ENCODE measurements at places on chromosomes 6 and 20.

- no peak for DNase-seq
These were observed 20.8 kb downstream of the FOXP4 start for GRCh38 chr6:41566961-41567360.

DNA sequence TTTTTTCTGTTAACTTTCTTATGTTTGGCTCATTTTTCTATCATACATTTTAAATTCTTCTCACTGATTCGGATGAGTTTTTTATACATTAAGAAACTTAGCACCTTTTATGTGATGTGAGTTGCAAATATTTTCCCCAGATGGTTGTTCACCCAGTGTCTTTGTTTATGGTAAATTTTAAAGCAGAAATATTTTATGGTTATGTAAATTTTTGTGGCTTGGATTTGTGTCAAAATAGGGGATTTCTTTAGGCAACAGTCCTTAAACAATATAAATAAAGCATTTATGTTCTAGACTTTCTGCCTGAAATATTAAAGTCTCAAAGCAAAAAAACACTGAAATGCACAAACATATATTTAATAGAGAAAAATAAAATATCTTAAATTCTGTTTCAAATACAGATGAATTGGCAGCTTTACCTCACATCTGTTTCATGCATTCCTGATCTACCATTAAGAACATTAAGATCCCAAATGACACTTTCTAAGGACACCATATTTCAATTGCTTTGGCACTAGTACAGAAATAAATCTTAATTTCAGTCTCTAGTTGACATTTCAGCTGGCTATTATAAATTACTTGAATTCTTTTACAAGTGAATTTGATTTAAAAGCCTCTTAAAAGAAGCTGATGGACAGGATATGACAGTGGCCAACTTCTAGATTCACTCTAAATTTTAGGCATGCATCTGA lies 646.6 kb downstream of the HACE1 start:
- no peak for DNase-seq

GRCh38 chr6:127115084-127115655 lies 3.3 kb upstream of the RSPO3 start:
- DNase-seq = no peak

DNA sequence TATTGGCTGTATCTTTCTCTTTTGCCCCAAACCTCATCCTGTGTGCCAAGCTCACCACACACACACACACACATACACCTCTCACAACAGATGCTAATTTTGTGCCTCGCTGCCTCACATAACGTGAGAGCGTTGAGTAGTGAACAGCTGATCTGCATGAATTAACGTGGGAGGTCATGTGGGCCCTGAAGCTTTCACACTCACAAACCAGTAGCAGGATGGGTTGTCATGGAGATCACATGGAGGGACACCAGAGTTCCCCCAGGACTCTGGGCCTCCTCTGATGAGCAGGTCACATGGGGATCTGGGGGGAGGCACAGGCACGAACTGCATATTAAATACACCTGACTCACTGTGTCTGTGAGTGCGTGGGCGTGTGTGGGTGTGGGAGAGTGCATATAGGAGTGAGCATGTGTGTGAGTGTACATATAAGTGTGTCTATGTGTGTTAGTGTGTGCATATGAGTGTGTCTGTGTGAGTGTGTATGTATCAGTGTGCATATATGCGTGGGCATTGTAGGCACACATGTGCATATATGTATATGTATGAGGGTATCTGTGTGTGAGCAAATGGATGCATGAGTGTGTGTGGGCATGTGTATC lies 62.7 kb upstream of the SULF2 start:
- peak; percentile 54 for DNase-seq
